Activated CD4-positive, alpha-beta T cell treated with anti-CD3 and anti-CD28 coated beads for 24 hours (primary cell): ENCODE measurements at places on chromosomes 6 and 20.

GRCh38 chr6:144697369-144697760 lies 412.2 kb downstream of the UTRN start:
- DNase-seq: no peak

- no peak for DNase-seq
Observed at GRCh38 chr6:169092375-169092774, 161.3 kb downstream of the THBS2 start.

DNA sequence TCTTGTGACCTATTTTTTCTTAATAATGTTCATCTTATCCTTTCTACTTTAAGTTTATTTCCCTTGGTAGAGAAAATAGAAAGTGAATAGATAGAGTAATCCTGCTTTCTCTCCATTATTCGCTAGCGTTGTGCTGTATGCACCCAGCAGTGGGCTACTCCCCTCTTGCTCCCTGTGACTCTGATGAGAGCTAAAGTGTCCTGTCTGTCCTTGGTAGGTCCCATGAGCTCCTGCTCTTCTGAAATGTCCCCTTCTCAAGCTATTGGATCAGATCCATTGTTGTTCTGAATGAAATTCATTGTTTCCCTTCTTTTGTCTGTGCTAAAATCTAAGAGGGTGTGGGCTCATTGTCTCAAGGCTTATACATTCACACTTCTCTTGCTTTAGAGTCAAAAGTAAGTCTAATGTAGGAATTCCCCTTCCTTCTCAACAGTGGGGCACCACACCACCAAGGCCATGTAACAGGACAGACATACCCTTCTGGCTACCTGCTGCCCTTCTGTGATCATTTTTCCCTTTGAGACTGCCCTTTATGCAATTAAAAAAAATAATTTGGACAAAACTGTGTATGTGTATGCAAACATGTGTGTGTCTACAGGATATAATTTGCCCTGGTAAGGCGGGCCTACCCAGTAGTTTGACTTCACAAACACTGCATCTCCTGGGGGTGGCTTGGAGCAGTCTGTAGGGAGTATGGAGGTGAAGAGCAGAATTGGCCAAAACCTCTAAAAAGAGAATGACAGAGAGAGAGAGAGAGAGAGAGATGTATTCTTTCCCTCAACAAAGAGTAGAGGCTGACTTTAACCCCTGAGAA lies 167.0 kb upstream of the MYLIP start:
- no peak for DNase-seq

GRCh38 chr6:38346291-38347079 lies 293.2 kb downstream of the BTBD9 start:
- no peak for DNase-seq

- DNase-seq: no peak
Observed at GRCh38 chr6:53846250-53846649, 51.4 kb downstream of the LRRC1 start.

DNA sequence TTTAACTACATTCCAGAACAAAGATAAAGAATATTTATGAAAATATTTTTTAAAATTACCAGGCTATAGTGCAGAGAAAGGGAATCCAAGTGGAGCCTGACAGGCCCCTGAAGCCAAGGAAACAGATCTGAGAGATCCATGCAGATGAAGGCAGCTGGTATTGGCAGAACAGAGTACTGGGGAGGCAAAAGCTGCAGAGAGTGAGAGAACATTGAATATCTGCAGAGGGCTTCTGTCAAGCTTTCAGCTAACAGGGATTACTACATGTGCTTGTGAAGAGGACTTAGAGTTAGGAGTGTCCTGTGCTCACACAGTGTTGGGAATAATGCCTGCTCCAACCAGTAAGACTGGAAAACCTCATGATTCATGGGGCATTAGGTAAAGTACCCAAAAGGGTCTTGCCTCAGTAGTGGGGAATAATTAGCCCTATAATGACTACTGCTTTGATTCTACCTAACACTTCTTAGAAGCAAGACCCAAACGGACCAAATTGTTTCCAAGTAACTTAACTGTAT lies 657.2 kb downstream of the DHX35 start:
- DNase-seq: no peak

DNA sequence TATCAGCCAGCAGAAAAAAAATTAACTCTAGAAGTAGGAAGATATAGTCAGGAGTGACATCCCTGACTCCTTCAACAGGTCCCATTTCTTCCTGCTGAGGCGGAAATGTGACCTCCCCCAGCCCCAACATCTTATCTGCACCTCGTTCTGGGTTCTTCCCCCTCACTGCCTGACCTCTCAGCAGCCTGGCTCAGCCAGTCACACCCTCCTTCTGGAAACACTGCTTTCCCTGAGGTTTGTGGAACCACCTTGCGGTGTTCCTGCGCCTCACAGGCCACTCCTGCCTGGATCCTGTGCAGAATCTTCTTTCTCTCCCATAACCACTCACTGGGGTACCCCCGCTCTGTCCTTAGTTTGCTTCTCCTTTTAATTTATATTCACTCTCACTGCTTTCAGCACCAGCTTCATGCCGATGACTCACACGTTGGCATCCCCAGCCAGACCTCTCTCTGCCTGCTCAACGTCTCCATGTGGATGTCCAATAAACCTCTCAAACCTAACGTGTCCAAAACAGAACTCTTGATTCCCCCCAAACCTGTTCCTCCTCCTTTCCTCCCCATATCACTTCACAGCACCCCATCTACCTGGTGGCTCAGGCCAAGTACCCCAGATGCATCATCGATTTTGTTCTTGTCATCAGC lies 222.8 kb upstream of the PLN start:
- no peak for DNase-seq

DNA sequence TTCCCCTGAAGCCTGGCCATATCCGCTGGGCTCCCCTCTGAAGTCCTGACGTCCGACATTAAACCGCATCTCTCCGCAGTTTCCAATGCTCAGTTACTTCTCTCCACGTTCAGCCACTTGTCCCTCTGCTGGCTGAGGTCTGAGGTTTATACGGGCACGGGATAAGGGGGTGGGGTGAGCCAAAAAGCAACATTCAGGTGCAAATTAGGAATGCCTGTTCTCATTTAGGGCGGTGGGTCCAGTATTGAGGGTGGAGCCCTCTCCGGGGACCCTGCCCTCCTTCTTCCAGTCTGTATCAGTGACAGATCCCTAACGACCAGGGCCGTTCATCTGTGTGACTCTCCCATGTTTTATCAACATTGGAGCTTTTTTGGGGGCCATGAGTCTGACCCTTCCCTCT lies 1454.4 kb downstream of the HACE1 start:
- DNase-seq: no peak

DNA sequence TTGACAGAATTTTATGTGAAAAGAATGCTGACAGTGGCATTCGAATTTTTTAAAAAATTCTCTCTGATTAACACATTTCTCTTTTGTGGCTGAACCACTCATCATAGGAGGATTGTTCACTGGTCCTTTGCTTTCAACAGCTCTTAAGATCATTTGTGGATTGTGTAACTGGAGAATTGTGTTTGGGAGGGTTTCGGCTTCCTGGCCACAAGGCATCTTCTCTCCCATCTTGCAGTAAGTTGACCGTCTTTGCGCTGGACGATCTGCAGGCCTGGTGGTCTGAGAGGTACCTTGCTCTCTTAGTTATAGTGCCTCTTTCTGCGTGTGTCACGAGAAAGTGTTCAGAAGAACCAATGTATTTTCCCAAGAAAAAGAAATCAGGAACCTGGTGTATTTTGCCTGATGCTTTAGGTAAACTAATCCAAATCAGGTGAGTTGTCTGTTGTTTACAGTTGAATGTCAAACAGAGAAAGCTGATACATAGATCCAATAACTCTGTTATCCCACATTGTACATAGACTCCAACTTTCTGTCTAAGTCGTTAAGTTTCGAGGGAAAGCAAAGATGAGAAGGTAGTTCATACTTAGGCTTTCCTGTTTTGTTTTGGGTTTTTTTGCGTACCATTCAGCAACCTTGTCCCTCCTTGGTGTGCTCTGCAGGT lies 14.8 kb upstream of the EXOC2 start:
- no peak for DNase-seq

GRCh38 chr20:63533871-63534393 lies 3.2 kb downstream of the PTK6 start:
- no peak for DNase-seq

- no peak for DNase-seq
Observed at GRCh38 chr6:106167096-106167814, 81.1 kb downstream of the PRDM1 start.

DNA sequence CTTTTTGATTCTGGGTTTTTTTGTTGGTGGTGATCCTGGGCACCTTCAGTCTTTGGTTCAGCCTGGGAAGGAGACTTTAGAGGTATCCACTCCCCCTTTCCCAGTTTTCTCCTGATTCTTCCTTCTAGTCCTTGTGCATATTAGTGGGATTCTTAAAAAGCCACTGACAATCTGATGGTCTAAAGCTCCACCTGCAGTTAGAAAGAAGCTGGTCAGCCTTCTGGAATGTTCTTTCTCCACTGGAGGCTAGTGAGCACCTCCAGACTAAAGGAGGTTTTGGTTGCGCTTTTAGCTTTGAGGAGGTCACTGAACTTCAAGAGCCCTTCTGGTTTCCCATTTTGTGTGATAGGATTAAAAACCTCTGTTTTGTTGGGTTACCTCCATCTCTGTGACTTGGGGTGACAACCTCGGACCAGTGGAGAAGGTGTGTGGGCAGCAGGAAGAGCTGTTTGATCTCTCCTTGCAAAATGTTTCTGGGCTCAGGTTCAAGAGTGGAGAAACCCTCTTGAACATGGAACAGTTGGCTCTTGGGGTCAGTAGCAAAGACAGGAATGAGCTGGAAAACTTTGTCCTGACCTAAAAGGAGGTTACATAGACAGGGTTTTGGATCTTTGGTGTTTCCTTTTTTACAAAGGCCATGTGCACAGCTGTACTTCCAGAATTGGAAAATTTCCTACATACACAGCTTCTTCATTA lies 29.0 kb downstream of the JARID2 start:
- DNase-seq: no peak

DNA sequence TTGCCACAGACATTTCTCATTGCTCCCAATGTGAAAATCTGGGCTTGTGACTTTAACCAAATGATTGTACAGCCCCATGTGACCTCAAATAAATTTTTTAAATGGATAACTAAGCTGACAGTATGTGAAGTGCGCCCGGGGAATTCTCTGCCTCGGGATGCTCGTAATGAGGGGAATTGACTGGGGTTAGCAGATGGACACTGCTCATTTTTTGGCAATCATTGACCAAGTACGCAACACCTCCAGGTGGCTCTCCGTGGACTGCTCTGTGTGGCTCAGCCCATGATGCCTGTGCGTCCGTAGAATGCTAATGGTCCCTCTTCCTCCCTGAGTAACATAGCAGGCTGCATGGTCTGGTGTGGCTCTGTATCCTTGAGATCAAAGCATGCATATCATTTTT lies 42.4 kb downstream of the FARS2 start:
- DNase-seq: no peak

GRCh38 chr6:165889636-165890403 lies 226.8 kb upstream of the PDE10A start:
- DNase-seq: no peak

DNA sequence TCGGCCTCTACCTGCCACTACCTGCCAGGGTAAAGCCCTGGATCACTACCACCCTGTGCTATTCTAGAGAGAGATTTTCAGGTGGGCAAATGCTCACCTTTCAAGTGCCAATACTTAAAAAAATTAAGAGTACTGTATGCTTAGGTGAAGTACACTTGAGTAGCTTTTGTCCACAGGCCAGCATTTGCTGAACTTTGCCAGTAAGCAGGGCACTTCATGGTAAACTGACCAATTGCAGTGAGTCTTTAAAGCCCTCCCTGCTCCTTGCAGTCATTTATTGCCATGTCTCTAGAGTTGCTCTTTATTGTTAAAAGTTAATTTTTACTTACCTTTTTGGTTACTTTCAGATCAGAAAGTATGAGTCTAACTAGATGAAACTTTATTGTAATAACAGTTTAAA lies 58.5 kb downstream of the PLAGL1 start:
- no peak for DNase-seq

DNA sequence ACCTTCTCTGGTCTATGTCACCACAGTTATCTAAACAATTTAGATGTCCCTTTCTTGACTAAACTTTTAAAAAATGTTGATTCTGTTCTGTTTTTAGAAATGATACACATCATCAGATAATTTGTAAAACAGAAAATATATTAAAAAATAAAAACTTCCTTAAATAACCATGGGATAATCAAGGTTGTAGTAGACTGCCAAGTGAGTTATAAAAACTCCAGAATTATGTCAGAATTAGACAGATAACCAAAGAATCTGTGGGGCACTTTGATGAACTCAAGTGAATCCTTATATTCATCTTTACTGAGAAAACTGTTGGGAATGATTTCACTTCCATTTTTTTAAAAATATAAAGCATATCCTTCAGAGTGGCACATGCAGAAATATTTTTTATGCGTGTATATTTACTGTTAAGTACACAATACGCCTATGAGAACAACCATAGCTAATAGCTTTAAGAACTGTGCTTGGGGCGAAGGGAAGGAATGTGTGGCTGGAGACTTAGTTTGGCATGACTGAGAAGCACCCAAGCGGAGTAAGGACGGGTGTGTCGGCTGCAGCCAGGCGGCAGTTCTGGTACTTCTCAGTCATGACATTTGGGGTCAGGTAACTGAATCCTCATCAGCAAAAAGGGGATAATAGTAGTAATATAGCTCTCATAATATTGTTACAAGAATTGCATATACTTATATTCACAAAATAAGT lies 604.7 kb upstream of the CITED2 start:
- DNase-seq: no peak

GRCh38 chr6:168387911-168388310 lies 53.1 kb upstream of the SMOC2 start:
- no peak for DNase-seq

GRCh38 chr6:170262489-170263088 lies 28.3 kb downstream of the DLL1 start:
- DNase-seq: no peak

DNA sequence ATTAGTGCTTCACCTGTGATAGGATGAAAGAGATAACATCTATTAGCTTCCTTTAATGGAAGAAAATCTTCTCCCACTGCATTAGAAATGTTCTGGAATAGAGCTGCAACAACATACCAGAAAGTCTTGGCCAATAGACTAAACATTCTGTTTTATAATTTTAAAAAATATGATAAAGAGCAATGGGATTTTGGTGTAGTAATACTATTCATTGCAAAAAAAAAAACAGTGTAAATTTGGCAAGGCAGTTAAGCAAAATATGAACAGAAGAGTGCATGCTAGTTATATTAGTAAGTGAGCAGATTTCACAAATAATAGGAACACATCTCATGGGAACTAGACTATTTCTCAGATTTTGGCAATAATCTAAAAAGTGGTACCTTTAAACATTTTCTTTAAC lies 43.3 kb downstream of the SOX4 start:
- DNase-seq: no peak

GRCh38 chr6:112683926-112684325 lies 336.8 kb downstream of the RFPL4B start:
- no peak for DNase-seq

- no peak for DNase-seq
Observed at GRCh38 chr6:74598462-74599393, 607.1 kb downstream of the COL12A1 start.

- no peak for DNase-seq
Observed at GRCh38 chr6:4806337-4806725, 30.1 kb downstream of the CDYL start.

- DNase-seq: no peak
Observed at GRCh38 chr6:138465007-138465645, 34.2 kb downstream of the NHSL1 start.

GRCh38 chr6:166469426-166469961 lies 86.8 kb upstream of the MPC1 start:
- DNase-seq: no peak
